Pulmonary artery endothelial cell (primary cell): ENCODE measurements at places on chromosomes 7 and 10. TPM values are rescaled to one million over a fixed set of nuclear protein-coding genes. Genes with fewer than 3 reads are reported as not detected.

The UROS gene
- 43.9 and 67.2 TPM in 2 replicates for total RNA-seq

The ADO gene
- total RNA-seq, result 16.6 and 17.7 TPM in 2 replicates

The HYAL4 gene
- 0.20 TPM in 1 of 2 replicates, not detected in the other for total RNA-seq

The CDHR3 gene
- total RNA-seq, result 1.1 and 1.4 TPM in 2 replicates

The SLC29A3 gene
- total RNA-seq, result 0.95 and 1.3 TPM in 2 replicates

The CHAT gene
- total RNA-seq, result not detected in 2 replicates

The STOX1 gene
- 0.11 and 0.13 TPM in 2 replicates for total RNA-seq
